ENCODE measurements at places on chromosomes 16 and 17. TPM values are rescaled to one million over a fixed set of nuclear protein-coding genes. Genes with fewer than 3 reads are reported as not detected.

GRCh38 chr17:47316311-47316710 is 7.4 kb upstream of the EFCAB13 start:
- no peak for DNase-seq

DNA sequence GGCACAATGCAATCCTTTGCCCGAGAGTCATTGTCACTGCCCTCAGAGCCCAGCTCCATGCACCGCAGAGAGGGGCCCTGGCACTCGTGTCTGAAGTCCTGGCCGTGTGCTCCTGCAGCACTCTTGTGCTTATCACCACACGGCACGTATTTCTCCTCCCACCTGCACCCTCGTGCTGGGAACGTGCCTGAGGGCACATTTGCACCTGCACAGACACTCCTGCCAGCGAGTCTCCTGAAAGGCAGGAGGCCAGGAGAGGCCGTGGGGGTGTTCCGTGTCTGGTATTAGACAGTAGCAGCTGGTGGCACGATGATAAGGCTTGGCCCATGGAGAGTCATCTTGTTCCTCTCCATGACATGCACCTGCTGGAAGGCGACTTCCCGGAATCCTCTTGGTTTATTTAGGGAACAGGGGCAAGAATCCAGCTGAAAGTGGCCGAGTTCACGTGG is 3.4 kb upstream of the ACSF3 start:
- DNase-seq = no peak

DNA sequence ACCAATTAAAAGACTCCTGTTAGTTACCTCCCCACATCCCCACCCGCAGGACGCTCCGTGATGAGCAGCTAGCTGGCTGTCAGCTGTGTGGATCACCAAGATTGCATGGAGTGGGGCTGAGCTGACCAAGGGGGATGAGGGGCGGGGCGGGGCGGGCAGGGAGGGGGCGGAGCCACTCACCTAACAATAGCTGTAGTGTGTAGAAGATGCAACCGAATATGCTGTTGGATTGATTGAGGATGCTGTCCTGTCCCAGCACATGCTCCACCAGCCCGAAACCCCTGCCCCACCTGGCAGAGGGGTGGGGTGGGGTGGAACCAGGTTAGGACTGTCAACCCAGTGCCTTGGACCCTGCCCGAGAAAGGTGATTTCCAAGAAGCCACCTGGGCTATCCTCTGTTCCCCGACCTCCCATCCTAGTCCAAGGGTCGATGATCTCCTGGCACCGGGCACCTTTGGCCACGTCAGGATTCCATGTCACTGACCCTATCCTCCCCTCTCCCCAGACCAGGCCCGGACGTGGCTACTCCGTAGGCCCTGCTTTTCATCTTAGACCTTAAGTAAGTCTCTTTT is 1.4 kb downstream of the VKORC1 start:
- no peak for DNase-seq

GRCh38 chr17:43769426-43769825 is 9.4 kb downstream of the DUSP3 start:
- no peak for DNase-seq

DNA sequence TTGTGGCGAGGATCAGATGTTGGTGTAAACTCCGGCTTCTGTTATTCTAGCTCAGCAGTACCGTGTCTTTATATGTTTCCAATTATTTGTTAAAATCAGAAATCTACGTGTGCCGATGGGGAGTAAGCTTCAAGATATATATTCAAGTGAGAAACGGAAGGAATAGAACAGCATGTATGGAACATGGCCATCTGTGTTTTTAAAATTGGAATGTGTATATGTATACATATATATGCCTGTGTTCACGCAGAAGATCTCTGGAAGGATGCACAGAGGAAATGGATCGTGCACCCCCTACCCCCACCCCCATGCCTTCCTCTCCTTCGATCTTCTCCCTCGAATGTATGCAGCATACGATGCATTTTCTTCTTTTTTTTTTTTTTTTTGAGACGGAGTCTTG is 7.7 kb upstream of the SNN start:
- DNase-seq = no peak

DNA sequence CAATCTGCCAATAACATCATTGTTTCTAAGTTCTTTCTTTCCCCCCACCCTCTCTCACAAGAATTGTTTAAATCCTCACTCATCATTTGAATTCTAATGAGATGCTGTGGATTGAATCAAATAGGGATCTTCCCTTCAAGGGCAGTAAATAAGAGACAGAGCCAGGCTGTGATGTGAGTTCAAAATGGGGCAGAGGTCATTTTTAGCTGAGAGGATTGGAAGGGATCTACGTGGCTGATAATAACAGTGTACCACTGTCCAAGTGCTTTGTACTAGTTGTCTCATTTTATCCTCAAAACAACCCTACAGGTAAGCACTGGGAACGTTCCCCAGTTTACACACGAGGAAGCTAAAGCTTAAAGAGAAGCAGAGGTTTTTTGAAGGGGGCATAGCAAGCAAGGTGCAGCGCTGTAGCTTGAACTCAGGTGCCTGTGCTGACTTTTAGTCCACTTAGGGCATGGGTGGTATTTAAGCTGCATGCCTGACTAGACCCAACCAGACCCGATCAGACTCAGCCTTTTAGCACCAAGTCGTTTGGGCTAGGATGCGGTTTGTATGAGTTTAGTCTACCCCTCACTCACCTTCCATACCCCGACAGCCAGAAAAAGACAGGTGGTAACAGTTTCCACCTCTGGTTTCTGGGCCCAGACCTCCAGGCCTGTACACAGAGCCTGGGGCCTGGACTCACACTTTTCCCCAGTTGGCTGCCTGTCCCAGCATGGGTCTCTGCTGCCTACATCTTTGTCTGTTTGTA is 39.2 kb upstream of the CCR7 start:
- DNase-seq = no peak

The XAF1 gene
- total RNA-seq = 55.0 TPM

The TMEM204 gene
- 32.8 TPM for total RNA-seq

The MRPL28 gene
- 56.6 TPM for total RNA-seq
